ENCODE measurements at places on chromosomes 5 and 9. TPM values are rescaled to one million over a fixed set of nuclear protein-coding genes. Genes with fewer than 3 reads are reported as not detected.

Gene PITX1
- 3.2 TPM for total RNA-seq

Gene FOXI1
- not detected for total RNA-seq

Gene IL4
- not detected for total RNA-seq

Gene MTAP
- 143 TPM for total RNA-seq

Gene SLC27A6
- total RNA-seq = 1.6 TPM

Gene GABRB2
- 0.65 TPM for total RNA-seq

Gene SLU7
- total RNA-seq = 77.3 TPM

Gene LRRC14B
- total RNA-seq = not detected

Gene PCDHGA9
- 1.4 TPM for total RNA-seq

Gene IFNK
- total RNA-seq = not detected

Gene GMCL2
- total RNA-seq = not detected

Gene DIPK1B
- 3.2 TPM for total RNA-seq

Gene OR1Q1
- not detected for total RNA-seq

Gene PMPCA
- total RNA-seq = 41.2 TPM

Gene TSLP
- 5.8 TPM for total RNA-seq

Gene ANKRD31
- total RNA-seq = under 0.01 TPM

Gene PAPPA
- total RNA-seq = 226 TPM

Gene RGS7BP
- total RNA-seq = under 0.01 TPM

Gene PTGES
- total RNA-seq = 47.7 TPM

Gene GRM6
- total RNA-seq = not detected

Gene TLR4
- 0.64 TPM for total RNA-seq

Gene ISCA1
- 32.9 TPM for total RNA-seq

Gene TOR4A
- total RNA-seq = 38.1 TPM

Gene TUSC1
- 11.5 TPM for total RNA-seq

Gene EIF4E1B
- not detected for total RNA-seq

Gene HRCT1
- 3.4 TPM for total RNA-seq

Gene RAD1
- total RNA-seq = 36.6 TPM

Gene SLC6A18
- not detected for total RNA-seq

Gene FOXD4L4
- 0.08 TPM for total RNA-seq

All from epithelial cell of alveolus of lung (primary cell).